ENCODE measurements at places on chromosomes 12 and 14.

DNA sequence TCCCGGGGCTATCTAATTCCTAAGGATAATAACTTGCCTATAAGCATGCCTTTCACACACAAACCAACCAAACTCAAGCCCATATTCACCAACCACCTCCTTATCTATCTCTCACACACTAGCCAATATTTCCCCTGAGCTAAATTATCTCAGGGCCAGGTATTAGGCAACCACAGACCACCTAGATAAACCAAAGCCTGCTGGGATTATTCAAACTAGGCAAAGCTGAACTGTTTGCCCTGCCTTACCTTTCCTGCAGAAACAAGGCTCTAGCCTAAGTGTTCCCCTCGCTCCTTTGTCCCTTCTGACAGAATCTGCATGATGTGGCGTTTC is 114.7 kb upstream of the EEA1 start:
- DNase-seq, result no peak

GRCh38 chr14:54451961-54452360 is 10.8 kb upstream of the CNIH1 start:
- no peak for DNase-seq

DNA sequence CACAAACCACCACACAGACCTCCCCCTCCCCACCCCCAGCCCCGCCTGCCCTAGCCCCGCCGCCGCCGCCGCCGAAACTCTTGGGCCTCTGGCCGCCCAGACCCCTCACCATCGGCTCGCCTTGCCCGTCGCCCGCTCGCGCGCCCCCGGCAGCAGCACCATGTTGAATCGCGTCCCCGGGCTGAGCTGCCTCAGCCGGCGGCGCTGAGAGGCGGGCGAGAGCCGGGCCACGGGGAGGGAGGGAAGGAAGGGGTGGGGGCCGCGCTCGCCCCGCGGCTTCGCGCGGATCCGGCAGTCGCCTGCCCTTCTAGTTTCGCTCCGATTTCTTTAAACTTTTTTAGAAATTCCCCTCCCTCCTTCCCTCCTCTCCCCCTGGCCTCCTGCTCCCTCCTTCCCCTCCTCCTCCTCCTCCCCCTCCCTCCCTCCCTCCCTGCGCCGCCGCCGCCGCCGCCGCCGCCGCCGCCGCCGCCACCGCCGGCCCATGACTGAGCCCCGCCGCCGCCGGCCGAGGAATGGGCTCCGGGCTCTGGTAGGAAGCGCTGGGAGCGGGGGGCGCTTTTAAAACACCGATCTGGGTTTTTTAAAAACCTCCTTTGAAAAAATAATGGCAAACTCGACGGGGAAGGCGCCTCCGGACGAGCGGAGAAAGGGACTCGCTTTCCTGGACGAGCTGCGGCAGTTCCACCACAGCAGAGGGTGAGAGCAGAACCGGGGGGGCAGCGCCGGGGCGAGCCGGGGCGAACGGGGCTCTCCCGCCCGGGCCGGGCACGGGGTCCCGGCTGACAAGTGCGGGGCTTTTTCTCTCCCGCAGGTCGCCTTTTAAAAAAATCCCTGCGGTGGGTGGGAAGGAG is at the start of gene ARID2:
Gene ARID2 (plus strand): TSS at position 474 of the 851 bp plus-strand sequence. CDS start 131 bp downstream, at position 605.
- peak; percentile 76 for DNase-seq

DNA sequence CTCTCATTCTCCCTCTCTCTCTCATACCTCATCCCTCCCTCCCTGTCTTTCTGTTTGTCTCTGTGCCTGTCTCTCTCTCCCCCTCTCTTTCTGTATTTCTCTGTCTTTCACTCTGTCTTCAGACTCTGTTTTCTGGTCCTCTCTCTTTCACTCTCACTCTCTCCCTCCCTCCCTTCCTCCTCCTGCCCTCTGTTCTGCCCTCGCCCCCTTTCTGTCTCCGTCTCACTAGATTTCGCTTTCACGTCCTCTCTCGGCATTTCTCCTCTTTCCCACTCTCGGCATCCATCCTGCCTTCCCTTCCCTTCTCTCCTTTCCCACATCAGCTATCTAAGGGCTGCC is 183.0 kb downstream of the PHETA1 start:
- DNase-seq, result no peak

- no peak for DNase-seq
These were observed 82.0 kb upstream of the HMGA2 start for GRCh38 chr12:65742018-65743010.

- DNase-seq, result no peak
These were observed 163.9 kb upstream of the FRMD6 start for GRCh38 chr14:51487848-51488247.

DNA sequence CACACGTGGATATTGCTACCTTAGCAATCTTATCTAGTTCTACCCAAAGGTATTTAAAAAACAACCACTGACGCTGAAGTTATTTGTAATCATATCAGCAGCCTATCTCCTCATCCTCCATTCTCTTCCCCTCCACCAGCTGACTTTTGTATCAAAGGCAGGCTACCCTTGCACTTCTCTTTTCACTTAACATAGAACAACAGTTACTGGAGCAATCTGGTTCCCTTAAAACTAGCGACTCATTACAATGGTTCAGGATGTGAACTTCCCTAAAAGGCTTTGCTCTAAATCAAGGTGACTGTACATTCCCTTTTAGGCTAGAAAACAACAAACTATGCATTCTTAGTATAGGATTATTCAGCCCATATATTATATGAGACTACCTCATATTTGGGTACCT is 404.7 kb downstream of the APAF1 start:
- no peak for DNase-seq

- DNase-seq, result no peak
These were observed 53.6 kb upstream of the BCL2L14 start for GRCh38 chr12:12017135-12017581.

GRCh38 chr12:52629281-52630007 is 11.1 kb upstream of the KRT73 start:
- DNase-seq, result no peak

GRCh38 chr12:55830601-55831446 is 1.4 kb upstream of the DNAJC14 start:
- peak; percentile 64 for DNase-seq

DNA sequence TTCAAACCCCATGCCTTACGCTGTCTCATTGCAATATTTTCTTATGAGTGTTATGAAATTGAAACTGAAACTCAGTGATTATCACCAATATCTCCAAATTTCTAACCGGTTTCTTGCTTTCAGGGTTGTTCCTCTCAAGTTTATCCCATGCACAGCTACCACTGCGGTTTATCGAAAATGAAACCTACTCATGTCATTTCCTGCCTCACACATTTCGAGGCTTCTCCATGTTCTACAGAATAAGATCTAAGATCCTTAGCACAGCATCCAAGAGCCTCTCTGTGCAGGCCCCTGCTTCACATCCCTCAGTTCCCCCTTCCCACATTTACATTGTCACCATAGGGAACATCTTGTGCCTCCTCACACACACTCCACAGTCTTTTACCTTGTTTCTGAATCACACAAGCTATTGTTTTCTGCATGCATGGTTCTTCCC is 45.5 kb upstream of the FAR2 start:
- DNase-seq, result no peak

DNA sequence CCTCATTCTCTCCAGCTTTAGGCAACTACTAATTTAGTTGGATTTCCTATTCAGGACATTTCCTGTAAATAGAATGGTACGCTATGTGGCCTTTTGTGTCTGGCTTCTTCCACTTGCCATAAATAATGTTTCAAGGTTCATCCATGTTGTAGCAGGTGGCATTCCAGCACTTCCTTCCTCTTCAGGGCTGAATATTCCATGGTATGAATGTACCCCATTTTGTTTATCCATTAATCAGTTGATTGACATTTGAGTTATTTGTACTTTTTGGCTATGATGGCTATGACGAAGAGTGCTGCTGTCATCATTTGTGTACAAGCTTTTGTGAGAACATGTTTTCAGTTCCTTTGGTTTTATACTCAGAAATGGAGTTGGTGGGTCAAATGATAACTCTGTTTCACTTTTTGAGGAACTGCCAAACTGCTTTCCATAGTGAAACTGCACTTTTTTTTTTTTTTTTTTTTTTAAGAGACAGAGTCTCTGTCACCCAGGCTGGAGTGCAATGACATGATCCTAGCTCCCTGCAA is 6.5 kb upstream of the CDK2AP1 start:
- DNase-seq, result no peak

DNA sequence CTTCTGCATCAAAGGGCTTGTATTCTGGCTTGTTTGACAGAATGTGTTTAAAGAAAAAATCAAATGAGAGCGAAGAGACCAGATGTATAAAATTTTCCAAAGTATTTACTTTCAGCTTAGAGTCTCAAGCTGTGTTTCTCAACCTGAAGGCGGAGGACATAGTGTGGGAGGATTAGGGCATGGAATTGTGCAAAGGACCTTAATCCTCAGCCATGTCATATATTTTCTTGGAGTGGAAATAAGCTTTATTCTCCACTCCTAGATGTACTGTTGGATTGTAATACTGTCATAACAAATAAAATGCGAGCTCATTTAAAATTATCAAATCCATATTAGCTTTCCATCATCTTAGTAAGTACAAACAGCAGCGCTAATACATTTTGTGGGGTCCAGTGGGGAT is 154.0 kb downstream of the PAH start:
- no peak for DNase-seq

- peak; percentile 52 for DNase-seq
These were observed 58.1 kb upstream of the SRSF5 start for GRCh38 chr14:69708586-69709560.

DNA sequence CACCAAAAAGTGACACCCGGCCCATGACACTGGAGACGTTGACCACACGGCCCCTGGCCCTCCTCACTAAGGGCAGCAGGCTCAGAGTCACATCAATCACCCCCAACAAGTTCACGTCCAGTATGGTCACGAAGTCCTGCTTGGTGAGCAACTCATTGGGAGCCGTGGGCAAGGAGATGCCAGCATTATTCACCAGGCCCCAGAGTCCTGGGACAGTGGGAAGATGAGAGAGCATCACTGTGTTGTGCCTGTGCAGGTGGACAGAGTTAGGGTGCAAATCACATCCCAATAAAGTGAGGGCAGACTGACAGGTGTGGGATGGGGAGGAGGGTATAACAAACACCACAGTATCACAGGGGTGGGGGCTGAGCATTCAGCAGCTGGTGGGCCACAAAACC is 2.5 kb downstream of the RDH16 start:
- DNase-seq, result no peak

DNA sequence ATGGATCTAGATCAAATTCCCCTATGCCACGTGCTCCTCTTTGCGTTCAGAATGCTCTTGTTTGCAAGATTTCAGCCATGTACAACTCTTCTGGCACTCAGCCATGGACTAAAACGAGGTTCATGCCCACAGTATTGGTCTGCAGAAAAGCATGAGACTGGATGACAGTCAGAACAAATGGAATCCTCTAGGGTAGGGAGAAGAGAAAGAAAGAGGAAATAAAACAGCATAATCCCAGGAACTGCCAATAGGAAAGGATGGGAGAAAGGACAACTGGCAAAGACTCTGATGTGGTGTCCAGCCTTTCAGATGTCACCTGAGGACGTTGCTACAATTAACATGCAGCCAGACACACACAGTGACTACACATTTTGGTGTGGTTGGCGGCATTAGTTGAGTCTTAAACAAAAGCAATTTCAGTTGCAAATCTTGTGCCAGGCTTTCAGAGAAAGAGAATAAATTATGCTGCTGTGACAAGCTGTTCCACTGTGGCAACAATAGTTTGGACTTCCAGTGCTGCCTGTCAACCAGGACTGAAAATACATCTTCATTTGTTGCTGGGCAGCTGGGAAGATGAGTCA is 338.0 kb downstream of the RGS6 start:
- DNase-seq, result no peak

DNA sequence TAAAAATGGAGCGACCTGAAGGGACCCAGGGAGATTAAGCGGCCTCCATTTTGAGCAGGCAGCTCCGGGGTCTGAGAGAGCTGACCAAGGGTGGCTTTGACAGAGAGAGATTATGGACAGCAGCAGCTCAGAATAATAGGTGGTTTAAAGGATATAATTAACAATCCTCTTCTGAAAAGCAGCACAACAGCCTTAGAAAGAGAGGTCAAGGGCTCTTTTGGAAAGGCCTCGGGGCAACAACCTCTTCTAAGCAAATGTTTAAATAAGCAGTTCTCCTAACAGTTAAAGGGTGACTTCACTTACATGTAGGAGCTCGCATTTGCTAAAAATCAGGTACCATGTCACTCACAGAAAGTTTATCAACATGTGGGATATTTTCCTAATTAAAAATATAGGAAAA is 87.2 kb upstream of the FRMD6 start:
- DNase-seq, result no peak

- DNase-seq, result no peak
These were observed 6.0 kb downstream of the KRT2 start for GRCh38 chr12:52645982-52646381.

GRCh38 chr12:66552716-66553115 is 126.2 kb downstream of the GRIP1 start:
- no peak for DNase-seq

GRCh38 chr14:96095581-96096476 is 56.7 kb downstream of the C14orf132 start:
- DNase-seq, result no peak

GRCh38 chr14:93062890-93063289 is 52.8 kb downstream of the ITPK1 start:
- DNase-seq, result no peak

- DNase-seq, result no peak
These were observed 25.3 kb downstream of the MUCL1 start for GRCh38 chr12:54879579-54879978.

DNA sequence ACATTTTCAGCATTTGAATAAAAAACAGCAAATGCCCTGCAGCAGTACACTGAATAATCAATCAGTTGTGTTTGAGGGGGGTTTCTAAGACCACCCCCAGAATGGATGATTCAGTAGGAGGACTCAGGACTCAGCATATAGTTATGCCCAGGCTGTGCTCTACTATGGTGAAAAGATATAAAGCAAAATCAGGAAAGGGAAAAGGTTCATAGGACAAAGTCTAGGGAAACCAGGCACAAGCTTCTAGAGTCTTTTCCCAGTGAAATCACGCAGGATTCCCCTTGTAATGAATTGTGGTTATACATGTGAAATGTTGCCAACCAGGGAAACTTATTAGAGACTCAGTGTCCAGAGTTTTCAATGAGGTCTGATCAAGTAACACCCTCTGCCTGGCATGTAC is 25.0 kb upstream of the SLC17A8 start:
- DNase-seq, result no peak

- no peak for DNase-seq
These were observed 1.9 kb upstream of the KLHDC1 start for GRCh38 chr14:49691031-49691430.

DNA sequence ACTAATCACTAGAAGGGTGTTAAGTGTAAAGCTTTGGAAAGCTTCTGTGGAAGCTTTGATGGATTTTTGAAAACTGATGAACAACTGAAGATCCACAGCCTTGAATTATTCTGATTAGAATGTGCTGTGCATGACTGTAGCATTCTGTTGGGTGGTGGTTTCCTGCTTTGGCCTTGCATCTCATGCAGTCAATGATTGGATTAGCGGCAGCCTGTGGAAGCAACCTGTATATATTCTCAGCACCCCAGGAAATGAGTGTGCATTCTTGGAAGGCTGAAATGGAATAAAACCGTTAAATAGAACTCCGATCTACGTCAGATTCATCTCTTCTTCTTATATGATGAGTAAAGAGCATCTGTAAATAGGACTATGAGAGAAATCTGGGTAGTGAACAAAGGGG is 120.2 kb downstream of the SLC16A7 start:
- DNase-seq, result no peak
